ENCODE measurements at places on chromosomes 1 and 21.

DNA sequence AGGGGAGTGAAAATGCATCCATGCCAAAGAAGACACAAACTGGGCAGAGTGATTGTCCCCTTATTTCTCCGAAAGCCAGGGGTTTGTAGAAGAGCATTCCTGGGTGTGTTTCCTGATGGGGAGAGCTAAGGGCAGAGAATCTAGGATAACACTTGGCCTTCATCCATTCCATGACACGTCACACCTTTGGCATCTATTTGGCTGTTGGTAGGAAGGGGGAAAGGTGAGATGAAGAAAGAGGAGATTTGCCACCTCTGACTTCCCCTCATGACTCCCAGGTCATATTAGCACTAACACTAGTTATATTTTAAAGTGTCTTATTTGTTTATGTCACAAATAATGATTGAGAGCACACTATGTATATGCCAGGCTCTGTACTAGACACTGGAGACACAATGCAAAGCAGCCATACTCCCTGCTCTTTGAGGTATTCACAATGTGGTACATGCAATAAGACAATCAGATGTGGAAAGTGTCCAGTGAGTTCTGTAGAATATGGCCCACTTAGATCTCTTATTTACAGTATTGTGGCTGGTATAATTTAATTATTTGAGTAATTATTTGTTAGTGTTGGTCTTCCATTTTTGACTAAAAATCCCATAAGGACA is 54.5 kb upstream of the GADD45A start:
- no peak for DNase-seq

DNA sequence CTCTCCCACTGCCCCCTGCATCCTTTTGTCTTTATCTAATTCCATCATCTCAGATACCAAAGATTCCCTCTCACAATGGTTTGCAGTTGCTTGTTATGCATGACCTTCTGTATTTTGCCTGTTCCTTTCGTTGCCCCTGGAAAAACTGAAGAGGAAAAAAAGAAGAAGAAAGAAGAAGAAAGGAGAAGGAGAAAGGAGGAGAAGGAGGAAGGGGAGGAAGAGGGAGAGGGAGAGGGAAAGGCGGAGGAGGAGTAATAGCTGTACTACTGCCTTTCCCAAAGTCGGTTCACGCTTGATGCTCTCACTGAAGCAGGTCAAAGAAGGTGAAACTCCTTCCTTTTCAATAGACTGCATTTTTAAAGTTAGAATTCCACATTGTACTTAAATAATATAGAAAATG is 513.8 kb downstream of the PTPRC start:
- no peak for DNase-seq

DNA sequence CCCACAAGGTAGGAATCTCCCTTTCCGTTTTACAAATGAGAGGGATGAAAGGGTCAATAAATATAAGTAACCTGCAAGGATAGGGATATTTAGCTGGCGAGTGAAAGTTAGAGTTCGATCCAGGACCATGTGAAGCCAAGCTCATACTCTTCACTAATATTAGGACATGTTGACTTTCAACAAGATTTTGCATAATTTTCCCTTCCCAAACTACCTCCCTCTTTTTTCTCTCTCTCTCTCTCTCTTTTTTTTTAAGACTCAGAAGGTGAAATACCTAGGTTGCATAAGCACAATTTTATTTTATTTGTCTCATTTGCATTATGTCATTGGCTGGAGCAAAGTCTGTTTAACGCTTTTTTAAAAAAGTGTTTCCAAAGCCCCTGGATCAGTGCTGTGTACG is 8.1 kb upstream of the MT1HL1 start:
- DNase-seq, result no peak

GRCh38 chr1:158506369-158506987 is 34.5 kb downstream of the OR10R2 start:
- DNase-seq, result peak; percentile 33

GRCh38 chr1:236522937-236523703 is 662 bp upstream of the LGALS8 start:
- no peak for DNase-seq

DNA sequence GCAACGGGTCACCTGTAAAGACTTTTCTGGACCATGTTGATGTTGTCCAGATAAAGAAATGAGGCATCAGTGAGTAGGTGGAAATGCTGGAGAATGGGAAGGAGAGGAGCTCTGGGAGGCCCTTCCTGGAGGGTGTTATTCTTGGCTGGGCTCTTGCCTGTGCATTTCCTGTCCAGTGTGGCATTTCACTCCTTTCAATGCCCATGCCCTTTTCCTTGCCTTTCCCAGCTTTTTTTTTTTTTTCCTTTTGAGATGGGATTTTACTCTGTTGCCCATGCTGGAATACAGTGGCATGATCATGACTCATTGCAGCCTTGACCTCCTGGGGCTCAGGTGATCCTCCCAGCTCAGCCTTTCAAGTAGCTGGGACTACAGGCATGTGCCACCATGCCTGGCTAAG is 11.8 kb downstream of the NOS1AP start:
- DNase-seq, result no peak

- DNase-seq, result no peak
Measured at GRCh38 chr1:89259283-89259971, 13.2 kb downstream of the GBP5 start.

DNA sequence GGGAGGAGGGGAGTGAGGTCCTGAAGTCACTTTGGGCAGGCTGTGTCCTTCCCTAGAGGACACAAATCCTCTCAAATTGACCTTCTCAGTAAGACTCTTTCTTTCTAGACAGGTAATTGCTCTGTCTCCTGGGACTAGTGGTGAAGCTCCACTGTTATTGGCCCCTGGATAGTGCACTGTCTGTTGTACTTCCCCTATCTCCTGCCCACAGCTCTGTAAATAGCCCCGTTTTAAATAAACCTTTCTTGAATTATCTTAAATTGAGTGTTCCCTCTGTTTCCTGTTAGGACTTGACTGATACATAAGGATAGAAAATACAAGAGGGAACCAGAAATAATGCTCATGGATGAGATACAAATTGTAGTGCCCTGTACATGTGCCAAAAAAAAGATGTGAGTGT is 229.5 kb upstream of the USP24 start:
- DNase-seq, result no peak

DNA sequence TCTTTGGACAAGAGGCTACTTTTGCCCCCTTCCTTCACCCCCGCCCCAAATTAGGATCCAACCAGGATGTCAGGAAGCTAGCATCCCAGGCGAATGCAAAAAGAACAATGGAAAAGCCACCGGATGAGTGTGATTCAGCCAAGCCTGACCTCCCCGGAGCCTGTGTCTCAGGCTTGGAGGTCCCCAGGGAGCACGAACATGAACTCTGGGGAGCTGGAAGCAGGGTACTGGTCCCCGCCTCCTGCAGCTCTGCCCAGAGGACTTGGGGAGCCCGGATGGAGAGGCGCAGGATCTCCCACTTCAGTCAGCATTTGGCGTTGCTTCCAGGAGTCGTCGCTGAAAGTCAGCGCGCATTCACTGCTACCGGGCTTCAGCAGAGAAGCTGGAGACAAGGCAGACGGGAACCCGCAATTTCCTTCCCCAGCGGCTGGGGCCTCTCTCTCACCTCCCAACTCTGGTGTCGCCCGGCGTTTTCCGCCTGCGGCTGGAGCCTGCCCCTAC is 1.8 kb upstream of the TBX15 start:
- DNase-seq, result no peak

- DNase-seq, result no peak
Measured at GRCh38 chr1:236760480-236760879, 34.6 kb upstream of the MTR start.

- no peak for DNase-seq
Measured at GRCh38 chr1:239719642-239720258, 333.4 kb downstream of the CHRM3 start.

DNA sequence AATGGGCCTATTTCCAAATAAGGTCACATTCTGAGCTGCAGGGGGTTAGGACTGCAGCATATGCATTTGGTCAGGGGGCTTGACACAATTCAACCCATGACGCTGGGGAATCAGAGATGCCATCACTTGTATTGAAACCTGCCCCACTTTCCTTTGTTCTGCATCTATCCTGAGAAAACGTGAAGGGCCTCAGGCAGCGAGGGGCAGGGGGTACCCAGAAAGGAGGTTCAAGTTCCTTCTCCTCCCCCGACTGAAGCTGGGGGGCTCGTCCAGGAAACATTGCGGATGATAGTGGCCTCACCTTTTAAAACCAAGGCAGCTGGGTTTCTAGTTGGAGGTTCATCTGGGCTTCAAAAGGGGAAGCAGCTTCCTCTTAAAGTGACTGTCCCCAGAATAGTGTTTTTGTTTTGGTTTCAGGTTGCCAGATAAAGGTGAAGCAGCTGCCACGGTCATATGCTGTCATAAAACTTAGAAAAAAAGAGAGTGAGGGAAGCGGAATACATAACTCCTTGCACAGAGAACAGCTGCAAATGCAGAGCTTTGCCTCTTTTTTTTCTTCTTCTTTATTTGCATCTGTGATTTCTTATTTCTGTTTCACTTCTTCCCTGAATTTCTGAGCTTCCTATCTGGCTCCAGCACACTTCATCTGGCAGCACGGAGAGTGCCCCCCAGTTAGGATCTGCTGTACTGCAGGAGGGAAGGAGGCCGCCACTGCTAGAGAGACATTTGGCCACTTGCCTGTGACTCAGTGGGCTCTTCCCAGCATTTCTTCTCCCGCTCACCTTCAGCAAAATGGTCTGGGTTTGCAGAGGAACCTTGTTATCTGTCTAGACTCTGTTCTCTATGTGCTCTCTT is 142.0 kb downstream of the AJAP1 start:
- no peak for DNase-seq

DNA sequence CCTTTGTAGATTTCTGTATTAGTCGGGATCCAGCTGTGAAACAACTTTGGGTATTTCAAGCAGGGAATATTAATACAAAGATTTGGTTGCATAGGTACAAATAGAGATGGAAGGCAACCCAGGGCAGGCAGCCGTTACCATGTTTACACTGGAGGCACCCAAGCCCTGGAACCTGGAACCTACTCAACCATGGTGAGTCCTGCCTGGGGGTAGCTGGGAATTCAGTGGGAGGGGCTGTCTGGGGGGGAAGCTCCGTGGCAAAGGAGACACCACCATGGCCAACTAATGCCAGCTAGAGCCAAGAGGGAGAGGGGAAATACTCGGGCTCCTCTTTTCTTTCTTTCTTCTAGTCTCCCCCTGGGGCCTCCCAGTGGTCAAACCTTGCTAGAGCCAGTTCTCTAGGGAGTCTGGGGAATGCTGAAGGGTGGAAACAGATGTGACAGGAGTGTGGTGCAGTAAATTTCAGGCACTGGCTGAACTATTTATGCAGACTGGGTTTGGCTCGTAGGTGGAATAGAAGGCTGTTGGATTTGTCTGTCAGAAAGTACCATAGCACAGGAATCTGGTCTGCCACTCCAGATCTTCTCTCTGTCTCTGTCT is 91.9 kb upstream of the CACNA1E start:
- no peak for DNase-seq

- no peak for DNase-seq
Measured at GRCh38 chr1:3125078-3125477, 56.1 kb downstream of the PRDM16 start.

DNA sequence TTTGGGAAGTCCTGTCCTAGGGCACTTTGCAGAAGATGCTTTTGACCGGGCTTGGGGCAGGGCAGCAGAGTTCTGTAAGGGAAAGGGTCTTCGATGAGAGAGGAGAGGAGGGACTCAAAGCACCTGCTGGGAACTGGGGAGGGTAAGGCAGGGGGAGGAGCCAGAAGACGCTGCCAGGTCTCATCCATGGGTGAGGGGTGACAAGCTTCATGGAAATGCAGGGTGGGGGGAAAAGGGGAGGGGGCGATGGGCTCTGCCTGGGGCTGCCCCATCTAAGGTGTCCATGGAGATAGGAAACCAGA is 20.9 kb upstream of the C2CD2 start:
- DNase-seq, result no peak

GRCh38 chr1:81387446-81387845 is 413.3 kb upstream of the ADGRL2 start:
- DNase-seq, result no peak

GRCh38 chr1:171188388-171189266 is 3.5 kb downstream of the FMO2 start:
- peak; percentile 9 for DNase-seq

- DNase-seq, result no peak
Measured at GRCh38 chr1:53134961-53135734, 7.3 kb downstream of the SLC1A7 start.

- DNase-seq, result no peak
Measured at GRCh38 chr1:118716775-118717174, 271.4 kb downstream of the TBX15 start.

- no peak for DNase-seq
Measured at GRCh38 chr1:110003747-110004428, 19.3 kb downstream of the AHCYL1 start.

- no peak for DNase-seq
Measured at GRCh38 chr1:168572633-168573032, 3.8 kb upstream of the XCL1 start.

GRCh38 chr1:212700223-212700891 is 717 bp upstream of the BATF3 start:
- peak; percentile 12 for DNase-seq

DNA sequence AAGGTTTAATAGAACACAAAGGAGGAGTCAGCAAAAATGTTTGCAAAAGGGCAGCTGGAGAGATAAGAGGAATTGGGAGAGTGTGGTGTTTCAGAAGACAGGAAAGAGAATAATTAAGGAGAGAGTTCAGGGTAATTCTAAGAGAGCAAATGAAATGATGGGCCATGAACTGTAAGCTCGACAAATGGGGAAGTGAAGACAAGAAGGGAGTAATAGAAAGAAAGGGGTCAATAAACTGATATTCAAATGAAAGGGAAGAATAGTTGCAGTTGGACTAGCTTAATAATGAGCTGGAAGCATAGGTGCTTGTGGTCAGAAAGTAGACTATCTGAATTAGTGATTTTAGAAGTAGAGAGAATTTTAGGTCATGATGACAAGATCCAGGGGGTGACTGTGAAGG is 15.6 kb upstream of the RNF220 start:
- DNase-seq, result no peak

GRCh38 chr1:57843760-57844159 is 419.9 kb upstream of the DAB1 start:
- DNase-seq, result no peak

DNA sequence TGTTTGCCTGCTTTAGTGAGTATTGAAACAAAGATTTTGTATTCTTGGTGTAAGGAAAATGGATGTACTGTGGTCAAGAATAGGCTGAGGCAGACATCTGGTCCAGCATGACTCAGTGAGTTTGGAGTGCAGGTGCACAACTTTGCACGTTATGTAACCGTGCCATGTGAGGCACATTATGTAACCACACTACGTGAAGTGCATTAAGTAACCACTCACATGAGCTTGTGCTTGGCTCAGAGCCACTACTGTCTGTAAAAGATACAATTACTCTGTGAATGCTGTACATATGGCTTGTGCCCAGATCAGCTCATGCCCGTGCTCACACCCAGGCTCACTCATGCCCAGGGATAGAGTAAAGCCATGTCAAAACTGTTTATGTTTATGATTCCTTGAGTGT is 216.8 kb downstream of the CTH start:
- DNase-seq, result no peak
